ENCODE measurements at places on chromosomes 12 and 14.

- no peak for DNase-seq
Measured at GRCh38 chr12:32788405-32788804, 32.7 kb upstream of the YARS2 start.

DNA sequence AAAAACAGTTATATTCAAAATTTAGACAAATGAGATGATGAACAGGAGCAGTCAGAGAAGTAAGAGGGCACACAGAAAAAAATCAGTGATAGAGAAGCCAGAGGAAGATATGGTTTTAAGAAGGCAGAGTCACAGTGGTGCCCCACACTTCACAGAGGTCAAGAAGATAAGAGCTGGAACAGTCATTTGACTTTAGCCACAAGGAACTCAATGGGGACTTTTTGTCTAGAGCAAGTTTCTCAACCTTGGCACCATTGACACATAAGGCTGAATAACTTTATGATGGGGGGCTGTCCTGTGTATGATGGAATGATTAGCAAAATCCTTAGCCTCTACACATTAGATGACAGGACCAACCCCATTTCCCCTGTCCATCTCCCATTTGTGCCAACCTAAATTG is 172.8 kb upstream of the PLEKHG7 start:
- no peak for DNase-seq

DNA sequence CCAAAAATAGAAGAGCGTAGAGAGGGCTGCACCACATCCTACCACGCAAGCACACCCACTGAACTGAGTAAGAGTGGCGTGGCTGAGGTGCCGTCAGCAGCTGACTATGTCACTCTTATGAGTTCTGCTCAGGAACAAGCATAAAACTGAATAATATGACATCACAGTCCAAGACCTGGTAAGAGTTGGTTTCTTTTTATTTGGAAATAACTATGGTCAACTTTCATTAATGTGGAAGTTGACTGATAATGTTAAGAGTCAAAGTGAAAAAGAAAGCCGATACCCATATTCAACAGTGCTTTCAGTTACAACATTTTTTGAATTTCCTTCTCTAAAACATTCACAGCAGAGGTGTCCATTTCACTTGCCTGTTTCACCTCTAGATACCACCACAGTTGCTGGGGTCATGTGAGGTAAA is 44.6 kb downstream of the GNS start:
- DNase-seq: no peak

- no peak for DNase-seq
Measured at GRCh38 chr12:103175625-103176024, 218.2 kb downstream of the ASCL1 start.

DNA sequence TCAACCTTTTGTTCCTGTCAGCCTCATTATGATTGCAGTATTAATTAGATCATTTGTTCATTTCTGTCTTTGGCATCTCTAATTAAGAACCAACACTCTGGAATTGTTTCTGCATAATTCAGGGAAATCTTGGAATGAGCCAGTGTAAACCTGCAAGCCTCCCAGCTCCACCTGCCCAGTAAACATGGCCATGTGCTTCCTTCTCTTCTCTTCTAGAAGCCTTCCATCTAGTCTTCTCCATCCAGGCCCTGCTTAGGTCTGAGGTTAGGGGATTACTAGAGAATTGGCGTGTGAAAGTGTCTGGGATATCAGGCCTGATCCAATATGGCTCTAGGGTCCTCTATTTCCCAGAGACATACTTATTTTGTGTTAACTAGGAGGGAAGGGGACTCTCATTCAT is 528.0 kb downstream of the AACS start:
- DNase-seq: no peak

DNA sequence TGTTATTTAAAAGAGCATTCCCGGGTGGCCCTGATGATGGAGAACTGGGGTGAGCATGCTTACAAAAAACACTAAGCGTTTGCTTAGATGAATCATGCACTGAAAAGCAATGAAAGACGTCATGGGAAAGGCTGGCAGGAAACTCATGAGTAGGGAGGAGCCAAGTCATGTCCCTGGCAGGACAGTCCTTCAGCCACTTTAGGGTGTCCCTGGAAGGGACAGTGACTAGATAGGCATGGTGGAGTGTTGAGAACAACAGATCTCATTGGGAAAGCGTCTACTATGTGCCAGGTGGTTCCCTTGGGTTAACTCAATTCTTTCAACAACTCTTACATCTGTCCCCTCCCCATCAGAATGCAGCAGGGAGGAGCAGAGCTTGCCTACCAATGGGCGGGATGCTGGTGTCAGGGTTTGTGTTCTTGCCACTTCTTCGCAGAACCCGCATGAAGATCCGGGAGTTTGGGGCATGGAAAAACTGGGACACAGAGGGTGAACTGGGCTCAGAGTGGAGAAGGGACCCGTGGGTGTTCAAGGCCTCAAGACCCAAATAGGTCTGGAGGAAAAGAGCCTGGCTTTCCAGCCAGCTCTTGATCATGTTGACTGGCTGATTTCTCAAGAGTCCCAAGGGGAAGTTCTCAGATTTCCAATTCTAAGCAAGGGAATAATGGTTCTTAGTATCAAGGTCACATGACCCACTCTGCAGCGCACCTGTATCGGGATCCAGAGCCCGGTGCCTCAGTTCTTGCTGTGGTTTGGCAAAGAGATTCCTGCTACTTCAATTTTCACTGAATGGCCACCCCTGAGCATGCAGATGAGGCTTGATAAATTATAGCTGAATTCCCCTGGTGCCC is 653.9 kb upstream of the TBX3 start:
- peak; percentile 54 for DNase-seq

DNA sequence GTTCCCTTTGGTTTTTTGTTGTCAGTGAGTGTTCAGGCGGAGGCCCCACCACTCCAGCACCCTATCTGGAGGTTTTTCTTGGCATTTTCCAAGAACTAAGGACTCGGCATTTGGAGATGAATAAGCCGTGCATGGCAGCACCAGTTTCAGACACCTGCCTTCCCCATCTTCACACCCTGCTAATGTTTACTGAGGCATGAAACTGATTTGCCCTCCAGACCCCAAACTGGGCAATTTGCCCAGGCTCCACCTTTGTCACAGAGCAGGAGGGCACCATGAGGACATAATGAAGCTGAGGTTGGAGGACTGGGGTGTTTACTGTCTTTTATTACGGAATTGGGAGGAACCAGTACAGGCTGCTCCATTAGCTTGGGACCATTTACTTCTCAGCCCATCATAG is 113.4 kb downstream of the LGMN start:
- DNase-seq: peak; percentile 34

DNA sequence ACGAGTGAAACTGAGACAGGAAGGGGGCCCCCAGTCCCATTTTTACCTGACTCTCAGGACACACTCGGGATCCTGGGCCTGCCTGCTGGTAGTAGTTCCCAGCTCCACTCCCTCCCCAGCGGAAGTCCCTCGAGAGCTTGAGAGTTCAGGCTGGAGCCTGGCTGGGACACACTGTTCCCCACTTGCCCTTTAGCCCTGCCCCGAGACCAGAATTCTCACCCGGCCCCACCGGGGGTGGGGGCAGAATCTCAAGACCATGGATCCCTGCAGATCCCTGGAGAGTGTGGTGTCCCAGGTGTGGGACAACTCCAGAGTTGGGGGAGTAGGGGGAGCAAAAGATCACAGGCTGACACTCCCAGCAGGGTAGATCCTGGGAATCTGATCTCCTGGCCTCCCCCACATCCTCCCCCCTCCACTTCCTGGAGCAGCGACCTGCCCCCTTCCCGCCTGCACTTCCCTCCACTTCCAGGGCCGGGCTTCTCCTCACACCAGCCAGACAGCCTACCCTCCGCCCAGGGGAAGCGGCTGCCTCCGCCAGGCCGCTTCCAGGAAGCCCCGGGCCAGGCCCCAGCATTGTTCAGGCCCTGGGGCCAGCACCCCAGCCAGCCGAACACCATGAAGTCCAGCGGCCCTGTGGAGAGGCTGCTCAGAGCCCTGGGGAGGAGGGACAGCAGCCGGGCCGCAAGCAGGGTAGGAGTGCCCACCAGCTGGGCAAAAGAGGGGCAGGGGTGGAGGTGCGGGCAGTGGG is at the start of gene TNS2:
Gene TNS2, plus strand, starts transcription at position 495 of the 748 bp plus-strand sequence. Its CDS starts 121 bp downstream, at position 616.
- peak; percentile 24 for DNase-seq

DNA sequence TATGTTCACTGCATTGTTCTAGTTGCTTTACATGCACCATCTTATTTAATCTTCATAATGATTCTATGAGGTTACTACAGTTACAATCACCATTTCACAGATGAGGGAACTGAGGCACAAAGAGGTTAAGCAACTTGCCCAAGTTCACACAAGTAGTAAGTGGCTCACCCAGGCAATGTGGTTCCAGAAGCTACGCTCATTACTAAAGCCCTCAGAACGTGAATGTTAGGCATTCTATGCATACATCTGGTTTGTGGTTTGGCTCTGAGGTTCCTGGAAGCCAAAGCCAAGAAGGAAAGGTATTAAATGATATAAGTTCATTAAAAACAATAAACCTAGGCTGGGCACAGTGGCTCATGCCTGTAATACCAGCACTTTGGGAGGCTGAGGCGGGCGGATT is 14.4 kb upstream of the VRTN start:
- DNase-seq: no peak

DNA sequence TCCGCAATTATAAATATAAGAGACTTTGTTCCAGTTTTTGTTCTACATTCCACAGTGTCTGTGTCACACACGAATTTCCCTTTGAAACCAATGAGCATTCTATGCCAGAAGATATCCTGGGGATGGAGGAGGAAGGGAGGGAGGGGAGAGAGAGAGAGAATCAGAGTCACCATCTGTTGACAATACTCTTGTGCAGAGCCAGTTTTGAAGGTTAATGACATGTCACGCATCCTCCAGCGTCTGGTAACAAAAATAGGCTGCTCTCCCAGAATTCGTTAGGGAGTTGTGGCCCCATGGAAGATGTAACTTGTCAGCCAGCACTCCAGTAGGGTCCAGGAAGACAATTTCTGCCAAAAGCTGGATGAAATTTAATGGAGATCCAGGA is 213.5 kb upstream of the KRR1 start:
- DNase-seq: peak; percentile 85

- DNase-seq: no peak
Measured at GRCh38 chr14:32027255-32027939, 49.7 kb upstream of the ARHGAP5 start.

- DNase-seq: no peak
Measured at GRCh38 chr12:111462210-111462769, 56.6 kb downstream of the SH2B3 start.

- DNase-seq: no peak
Measured at GRCh38 chr12:122028905-122029560, 7.3 kb downstream of the BCL7A start.

Measured in DMS153 (cell line).